ENCODE measurements at places on chromosomes 4 and X.

DNA sequence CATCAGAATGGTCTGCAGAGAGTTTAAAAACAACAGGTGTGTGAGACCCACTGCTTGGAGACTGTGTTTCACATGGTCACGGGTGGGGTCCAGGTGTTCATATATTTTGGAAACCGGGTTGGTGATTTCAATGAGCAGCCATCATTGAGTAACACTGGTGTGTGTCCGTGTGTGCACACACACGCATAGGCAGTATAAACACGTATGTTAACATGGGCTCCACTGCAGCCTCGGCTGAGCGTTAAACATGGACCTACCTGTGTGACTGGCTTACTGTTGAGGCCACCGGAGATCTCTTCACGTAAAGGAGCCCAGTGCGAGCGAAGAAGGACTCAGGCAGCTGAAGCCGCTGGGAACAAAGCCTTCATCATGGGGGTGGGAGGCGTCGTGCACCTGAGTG, 56.9 kb upstream of the TLR3 start:
- DNase-seq, result no peak

- no peak for DNase-seq
Observed at GRCh38 chrX:30615229-30615628, 37.7 kb upstream of the TASL start.

GRCh38 chr4:139085141-139085540, 69.6 kb downstream of the NOCT start:
- no peak for DNase-seq

DNA sequence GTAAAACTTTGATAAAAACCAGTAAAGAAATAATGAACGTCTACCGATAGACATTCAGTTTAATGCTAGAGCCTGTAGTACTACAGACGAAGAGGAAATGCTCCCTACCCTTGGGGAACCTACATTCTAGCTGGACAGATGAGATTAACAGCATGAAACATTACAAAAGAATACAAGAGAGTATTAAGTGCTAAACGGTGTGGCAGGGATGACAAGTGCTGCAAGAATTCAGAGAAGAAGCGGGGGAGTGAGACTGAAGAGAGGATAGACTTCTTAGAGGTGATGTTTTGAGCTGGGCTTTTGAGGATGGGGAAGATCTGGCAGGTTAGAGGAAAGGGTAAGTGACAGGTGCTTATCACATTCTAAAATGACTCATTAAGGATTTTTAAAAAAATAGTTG, 52.6 kb upstream of the ESX1 start:
- no peak for DNase-seq

DNA sequence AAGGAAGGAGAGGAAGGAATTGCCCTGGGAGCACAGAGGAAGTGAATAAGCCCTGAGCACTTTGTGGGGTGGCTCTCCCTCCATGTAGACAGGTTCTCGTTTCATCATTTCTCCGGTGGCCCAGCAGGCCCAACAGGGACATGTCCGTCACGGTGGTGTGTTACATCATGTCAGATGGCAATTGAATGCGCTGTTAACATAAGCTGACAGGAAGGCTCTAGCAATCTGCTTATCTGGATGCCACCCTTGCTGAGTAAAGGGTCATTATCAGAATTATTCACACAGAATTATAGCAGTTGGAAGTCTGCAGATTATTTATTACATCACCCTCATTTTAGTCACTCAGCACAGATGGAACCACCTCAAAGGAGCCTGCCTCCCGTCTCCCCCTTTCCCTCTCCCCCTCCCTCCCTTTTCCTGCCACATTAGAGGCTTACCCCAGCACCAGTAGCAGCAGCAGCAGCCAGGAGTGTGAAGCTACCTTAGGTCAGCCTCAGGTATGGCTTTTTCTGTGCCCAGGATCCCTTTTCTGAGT, 124.3 kb upstream of the TRIM2 start:
- no peak for DNase-seq

DNA sequence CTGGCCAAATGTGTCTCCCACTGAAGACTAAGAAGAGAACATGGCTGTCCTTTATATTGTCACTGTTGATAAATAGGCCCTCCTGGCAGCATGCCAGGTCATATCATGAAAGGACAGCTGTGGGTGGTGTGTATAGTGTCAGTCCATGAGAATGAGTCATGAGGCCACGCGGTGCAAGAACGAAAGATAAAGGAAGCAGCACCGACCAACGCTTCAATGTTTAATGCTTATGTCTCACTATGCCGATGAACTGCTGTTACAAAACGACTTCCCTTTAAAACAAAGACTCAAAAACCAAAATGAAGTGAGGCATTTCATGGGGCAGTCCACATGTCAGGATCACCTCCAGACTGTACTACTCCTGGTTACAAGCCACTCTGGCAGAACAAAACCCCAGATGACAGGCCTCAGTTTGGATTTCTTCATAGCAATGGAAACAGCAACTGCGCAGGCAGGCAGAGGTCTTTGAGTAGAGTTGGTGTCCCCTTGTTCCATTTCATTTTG, 5.2 kb upstream of the TCEANC start:
- no peak for DNase-seq

GRCh38 chr4:130197946-130198345, 1102.0 kb downstream of the C4orf33 start:
- DNase-seq, result no peak

GRCh38 chr4:134773497-134774000, 572.0 kb upstream of the PABPC4L start:
- DNase-seq, result no peak

DNA sequence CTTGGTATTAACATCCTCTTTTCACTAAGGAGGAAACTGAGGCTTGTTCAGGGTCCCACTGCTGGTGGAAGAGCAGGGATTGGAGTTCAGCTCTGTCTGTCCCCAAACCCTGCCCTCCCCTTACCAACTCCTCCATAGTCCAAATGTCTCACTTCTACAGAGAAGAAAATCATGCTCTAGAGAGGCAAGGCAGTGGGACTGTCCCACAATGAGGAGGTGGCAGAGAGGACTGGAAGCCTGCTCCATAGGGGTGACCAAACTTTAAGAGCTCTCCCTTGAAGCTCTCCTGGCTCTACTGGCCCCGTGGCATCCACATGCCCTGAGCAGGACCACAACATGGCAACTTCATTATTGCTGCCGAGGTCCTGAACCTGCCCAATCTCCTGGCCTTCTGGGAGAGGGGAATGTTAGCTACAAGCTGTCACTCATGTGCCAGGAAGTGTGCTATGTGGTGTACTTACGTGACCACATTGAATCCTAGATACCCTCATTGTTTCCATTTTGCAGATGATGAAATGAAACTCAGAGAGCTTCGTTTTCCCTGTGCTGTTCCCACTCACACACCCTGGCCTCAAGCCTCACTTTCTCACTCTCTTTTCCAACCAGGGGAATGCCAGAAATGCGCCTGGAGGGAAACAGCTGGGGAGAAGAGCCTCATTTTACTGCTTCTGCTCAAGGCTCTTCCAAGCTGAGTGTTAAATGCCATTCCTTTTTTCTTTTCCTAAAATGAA, 71.5 kb downstream of the ANAPC4 start:
- DNase-seq, result no peak

DNA sequence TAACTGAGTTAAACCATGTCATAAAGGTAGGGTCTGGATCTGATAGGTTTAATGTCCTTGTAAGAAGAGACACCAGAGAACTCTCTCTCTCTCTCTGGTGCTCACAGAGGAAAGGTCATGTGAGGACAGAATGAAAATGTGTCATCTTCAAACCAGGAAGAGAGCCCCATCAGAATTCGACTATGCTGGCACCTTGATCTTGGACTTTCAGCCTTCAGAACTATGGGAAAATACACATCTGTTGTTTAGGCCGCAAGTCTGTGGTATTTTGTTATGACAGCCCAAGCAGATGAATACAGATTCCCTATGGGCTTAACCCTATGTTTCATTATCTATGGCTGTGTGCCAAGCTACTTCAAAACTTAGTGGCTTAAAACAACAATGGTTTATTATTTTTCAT, 105.5 kb upstream of the DDIT4L start:
- no peak for DNase-seq

GRCh38 chrX:151771726-151772125, 37.2 kb downstream of the CNGA2 start:
- no peak for DNase-seq

GRCh38 chr4:67861513-67861912, 22.3 kb downstream of the TMPRSS11D start:
- no peak for DNase-seq

DNA sequence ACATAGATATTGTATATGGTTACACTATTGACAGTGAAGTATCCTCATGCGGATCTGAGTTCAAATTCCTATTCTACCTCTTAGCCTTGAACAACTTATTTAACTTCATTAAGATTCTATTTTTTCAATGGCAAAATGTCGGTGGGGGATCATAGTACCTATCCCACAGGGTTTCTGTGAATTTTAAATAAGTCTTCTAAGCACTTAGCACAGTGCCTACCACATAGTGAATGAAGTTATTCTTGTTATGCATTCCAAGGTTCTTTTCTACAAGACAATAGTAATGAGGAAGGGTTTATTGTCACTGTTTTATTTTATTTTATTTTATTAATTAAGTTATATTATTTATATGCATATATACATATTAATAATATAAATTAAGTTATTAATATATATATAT, 8.8 kb upstream of the ENAM start:
- no peak for DNase-seq
